Mucosa of descending colon (tissue), 3 donors: ENCODE measurements at places on chromosomes 12 and 14.

- DNase-seq = no peak
These were observed 6.4 kb upstream of the ARF6 start for GRCh38 chr14:49886523-49886922.

- DNase-seq = peak; percentile 13
These were observed 9.3 kb upstream of the CDCA4 start for GRCh38 chr14:105030194-105030593.

- DNase-seq = no peak
These were observed 16.0 kb upstream of the EIF5 start for GRCh38 chr14:103317976-103318580.

GRCh38 chr12:80620281-80620680 is 87.2 kb upstream of the MYF6 start:
- no peak for DNase-seq

DNA sequence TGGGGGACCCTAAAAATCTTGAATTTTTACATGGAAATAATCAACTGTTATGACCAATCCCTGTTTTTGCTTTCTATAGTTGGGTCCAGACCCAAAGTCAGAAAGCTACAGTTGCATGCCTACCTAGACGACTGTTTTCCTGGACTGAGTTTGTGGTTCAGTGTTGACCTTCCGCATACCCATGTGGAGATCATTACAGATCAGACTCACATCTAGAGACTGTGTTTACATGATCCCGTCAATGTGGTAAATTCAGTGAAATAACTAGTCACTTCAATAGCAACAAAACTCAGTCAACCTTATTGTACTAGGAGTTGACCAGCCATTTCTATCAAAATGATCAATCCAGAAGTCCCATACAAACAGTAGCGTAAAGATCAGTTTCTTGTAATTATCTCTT is 257.6 kb downstream of the EGLN3 start:
- no peak for DNase-seq

- no peak for DNase-seq
These were observed 16.8 kb upstream of the KRT8 start for GRCh38 chr12:52921488-52922165.

DNA sequence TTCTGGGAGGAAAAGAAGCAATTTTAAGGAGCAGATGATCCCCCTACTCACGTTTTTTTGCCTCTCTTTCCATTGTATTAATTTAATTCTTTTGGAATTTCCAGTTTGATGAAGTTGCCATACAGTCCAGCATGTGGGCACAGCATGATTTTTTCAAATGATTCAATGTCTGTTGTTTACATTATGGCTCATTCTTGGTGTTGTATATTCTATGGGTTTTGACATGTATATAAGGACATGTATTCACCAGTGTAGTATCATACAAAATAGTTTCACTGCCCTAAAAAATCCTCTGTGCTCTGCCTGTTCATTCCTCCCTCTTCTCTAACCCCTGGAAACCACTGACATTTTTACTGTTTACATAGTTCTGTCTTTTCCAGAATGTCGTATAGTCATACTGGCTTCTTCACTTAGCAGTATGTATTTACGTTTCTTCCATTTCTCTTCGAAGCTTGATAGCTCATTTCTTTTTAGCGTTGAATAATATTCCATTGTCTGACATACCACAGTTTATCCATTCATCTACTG is 13.3 kb upstream of the KLHDC2 start:
- DNase-seq = no peak

GRCh38 chr12:8493084-8493483 is 20.2 kb upstream of the CLEC4D start:
- peak; percentile 37 for DNase-seq

DNA sequence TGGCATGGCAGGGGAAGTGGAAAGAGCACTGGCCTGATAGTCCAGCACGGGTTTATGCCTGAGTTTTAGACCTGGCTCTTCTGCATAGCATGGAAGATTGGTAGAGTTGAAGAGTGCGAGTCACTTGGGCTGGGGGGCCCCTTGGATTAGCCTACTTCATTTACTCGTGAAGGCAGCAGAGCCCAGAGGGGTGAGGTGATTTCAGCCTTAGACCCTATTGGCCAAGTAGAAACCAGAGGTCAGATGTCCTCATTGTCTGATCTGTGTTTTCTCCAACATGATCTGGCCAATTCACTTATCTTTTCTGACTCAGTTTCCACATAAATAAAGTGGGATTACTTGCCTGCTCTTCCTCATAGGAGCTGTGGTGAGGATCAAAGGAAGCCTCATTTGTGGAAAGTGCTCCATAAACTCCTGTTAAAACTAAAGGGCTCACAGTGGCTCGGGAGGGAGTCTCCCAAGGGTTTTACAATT is 1.9 kb downstream of the PLEKHG3 start:
- DNase-seq = no peak

- DNase-seq = no peak
These were observed 6.2 kb upstream of the STXBP6 start for GRCh38 chr14:25055992-25056687.

GRCh38 chr12:131151558-131152345 is 198.0 kb downstream of the ADGRD1 start:
- DNase-seq = no peak

DNA sequence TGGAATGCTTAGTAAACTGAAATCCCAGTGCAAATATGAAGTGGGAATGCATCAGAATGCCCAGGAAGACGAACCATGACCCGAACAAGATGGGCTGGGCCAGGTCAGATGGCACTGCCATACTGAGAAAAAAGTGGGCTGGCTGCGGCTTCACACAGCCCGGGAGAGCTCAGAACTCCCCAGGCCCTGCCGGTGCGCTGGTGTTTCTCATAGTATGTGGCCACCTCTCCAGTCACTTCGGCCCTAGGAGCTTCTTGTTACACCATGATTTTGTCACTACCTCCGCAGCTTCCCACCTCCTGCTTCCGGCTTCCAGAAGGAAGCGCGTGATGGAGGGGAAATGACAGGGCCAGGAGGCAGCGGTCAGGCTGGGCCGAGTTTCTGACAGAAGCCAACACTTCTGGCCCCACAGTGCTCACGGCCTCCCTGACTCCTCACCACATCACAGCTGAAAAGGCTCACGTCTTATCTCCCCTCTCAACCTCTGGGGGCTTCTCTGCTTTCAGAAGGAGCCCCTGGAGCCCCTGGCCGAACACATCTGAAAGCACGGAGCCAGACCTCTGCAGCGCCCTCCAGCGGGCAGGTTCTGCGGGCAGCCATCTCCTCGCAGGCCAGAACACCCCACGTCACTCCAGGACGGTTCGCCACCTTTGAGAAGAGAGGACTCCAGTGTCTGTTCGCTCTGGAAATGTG is 30.7 kb downstream of the DAD1 start:
- DNase-seq = peak; percentile 61

- DNase-seq = no peak
These were observed 113.3 kb downstream of the SCAF11 start for GRCh38 chr12:45877069-45877468.

DNA sequence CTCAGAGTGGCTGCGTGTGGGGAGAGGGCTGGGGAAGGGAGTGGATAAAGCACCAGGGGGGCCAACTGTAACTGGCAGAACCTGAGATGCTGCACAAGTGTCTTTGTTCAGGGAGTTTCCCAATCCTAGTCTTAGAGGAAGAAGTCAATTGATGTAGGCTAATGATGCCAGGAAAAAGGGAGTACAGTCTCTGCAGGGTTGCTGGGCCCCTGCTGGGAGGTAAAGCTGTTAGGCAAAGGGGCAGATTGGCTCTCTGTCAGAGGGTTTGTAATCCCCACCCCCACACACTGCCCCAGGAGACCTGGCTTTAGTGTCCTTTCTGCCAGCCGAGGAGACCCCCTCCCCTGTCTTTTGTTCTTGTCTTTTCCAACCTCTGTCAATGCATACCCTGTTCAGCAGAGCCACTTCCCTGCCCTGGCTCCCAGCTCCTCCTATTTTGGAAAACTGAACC is 178.4 kb downstream of the KCNA5 start:
- DNase-seq = no peak

DNA sequence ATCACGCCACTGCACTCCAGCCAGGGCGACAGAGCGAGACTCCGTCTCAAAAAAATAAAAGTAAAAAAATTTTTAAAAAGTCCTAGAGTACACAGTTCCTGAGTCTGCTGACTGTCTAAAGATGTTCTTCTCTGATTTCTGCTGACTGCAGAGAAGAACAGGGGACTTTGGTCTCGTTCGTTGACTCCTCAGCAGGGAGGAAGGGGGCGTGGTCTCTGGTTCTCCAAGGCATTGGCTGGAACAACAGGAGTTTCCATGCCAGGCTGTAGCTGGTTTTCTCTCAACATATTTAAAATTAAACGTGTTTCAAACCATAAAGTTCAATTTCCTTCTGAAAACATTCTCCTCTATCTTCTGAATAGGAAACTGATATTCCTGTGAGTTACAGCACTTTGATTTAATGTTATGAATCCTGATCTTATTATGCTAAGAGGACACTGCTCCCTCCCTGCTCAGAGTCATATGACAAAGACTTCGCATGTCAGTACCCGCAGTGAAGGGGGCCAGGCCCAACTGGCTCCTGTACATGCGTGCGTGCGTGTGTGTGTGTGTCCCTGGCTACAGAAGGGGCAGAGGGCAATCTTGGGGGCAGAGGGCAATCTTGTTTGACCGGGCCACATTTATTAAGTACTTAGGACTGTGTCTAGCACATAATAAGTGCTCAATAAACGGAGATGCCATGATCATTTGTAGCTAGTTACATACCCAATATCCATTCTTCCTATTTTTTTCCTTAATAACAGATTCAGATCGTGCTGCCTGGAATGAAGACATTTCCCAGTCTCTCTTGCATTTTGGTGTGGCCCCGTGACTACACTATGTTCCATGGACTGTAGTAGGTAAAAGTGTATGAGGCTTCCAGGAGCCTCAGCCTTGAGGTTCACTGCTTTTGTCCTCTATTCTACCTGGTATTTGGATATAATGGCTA is 16.5 kb upstream of the HNF1A start:
- DNase-seq = peak; percentile 87

- DNase-seq = no peak
These were observed 103.6 kb upstream of the ATF7IP start for GRCh38 chr12:14261861-14262260.

- DNase-seq = no peak
These were observed 87.0 kb downstream of the SAMD4A start for GRCh38 chr14:54653712-54654469.

- peak; percentile 64 for DNase-seq
These were observed 645 bp downstream of the JDP2 start for GRCh38 chr14:75428230-75429104.

- no peak for DNase-seq
These were observed 4.4 kb upstream of the DCP1B start for GRCh38 chr12:2008677-2009076.

- DNase-seq = peak; percentile 43
These were observed 918 bp downstream of the LIN7A start for GRCh38 chr12:80936642-80937390.

GRCh38 chr14:59425322-59425935 is 39.8 kb downstream of the GPR135 start:
- DNase-seq = no peak

GRCh38 chr14:93970585-93970964 is 5.8 kb downstream of the ASB2 start:
- peak; percentile 52 for DNase-seq

- no peak for DNase-seq
These were observed 59.2 kb downstream of the PPFIBP1 start for GRCh38 chr12:27583057-27583797.

DNA sequence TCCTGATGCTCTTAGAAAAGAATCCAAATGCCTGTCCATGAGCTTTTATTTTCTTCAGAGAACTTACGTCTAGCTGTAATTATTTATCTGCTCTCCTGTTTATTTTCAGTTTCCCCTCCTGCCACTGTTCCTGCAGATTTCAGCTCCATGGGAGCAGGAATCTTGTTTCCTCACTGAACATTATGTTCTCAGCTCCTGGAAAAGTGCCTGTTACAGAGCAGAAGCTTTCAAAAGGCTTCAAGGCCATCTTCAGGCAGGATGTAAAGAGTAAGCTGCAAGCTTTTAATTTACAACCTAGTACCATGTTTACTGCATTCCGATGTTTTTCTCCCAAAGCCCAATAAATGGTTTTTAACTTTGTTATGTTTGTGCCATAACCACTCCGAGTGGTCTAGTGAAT is 98.4 kb upstream of the BTG1 start:
- DNase-seq = peak; percentile 12

- no peak for DNase-seq
These were observed 134.9 kb downstream of the CAPZA3 start for GRCh38 chr12:18872770-18873169.

GRCh38 chr12:774051-774614 is 21.8 kb downstream of the WNK1 start:
- DNase-seq = no peak

GRCh38 chr14:71703477-71703876 is 228.8 kb upstream of the RGS6 start:
- no peak for DNase-seq

- DNase-seq = no peak
These were observed 58.8 kb downstream of the PIK3C2G start for GRCh38 chr12:18320036-18320617.

DNA sequence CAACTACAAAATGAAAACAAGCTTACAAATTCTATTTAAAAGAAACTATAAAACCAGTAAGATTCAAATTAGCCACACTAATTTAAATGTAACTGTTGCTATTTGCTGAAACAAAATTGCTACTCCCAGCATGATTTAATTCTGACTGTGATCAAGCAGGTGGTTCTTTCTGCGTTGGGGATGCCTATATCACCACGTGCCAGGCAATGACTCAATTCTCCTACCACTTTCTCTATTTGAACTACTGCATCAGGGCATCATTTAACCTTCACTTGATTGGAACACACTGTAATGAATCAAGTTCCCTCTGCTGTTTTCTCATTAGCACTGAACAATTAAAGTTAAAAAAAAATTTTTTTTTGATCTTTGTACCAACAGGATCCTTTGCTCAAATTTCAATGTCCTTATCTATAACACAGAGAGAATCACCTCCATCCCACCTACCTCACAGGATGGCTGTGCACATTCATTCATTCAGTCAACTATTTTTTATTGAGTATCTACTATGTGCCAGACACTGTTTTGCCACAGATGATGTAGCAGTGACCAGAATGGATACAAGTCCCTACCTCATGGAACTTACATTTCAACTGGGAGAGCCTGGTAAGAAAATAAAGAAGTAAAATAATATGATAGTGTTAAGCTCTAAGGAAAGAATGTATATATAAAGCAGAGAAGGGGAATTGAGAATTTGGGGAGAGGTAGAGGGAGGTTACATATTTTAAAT is 8.0 kb upstream of the ACTN1 start:
- no peak for DNase-seq

DNA sequence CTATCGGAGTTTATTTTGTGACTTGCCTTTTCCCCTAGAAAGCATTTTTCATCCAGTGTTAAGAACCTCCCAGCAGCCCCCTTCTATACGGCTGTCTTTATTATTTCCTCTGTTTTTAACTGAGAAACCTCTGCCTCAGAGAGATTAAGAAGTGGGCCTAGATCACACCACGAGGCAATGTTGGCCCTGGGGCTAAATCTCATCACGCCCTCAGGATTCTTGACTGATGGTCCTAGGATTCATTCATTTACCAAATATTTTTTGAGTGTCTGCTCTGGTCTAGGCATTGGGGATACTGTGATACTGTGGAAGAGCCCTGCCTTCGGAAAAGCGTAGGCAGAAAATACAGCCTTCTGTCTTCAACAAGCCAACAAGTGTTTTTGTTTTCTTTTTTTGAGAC is 42.1 kb downstream of the C14orf132 start:
- no peak for DNase-seq
